Metanephros (tissue), 2 donors: ENCODE measurements at places on chromosomes 2 and 18. TPM values are rescaled to one million over a fixed set of nuclear protein-coding genes. Genes with fewer than 3 reads are reported as not detected.

The MCEE gene
- total RNA-seq, result 30.0 TPM

The VWA3B gene
- total RNA-seq, result 0.18 TPM

The CLEC4F gene
- total RNA-seq, result not detected

The LRRC30 gene
- total RNA-seq, result 6.4 TPM

The SCTR gene
- 3.7 TPM for total RNA-seq

The TYMS gene
- 42.2 TPM for total RNA-seq

The ATP6V1B1 gene
- total RNA-seq, result 73.2 TPM

The ANKRD30BL gene
- total RNA-seq, result 1.4 TPM

The ALLC gene
- total RNA-seq, result not detected

The CELF4 gene
- 4.3 TPM for total RNA-seq

The TMEM18 gene
- 28.3 TPM for total RNA-seq

The ASIC4 gene
- total RNA-seq, result 0.18 TPM

The REG1B gene
- total RNA-seq, result not detected

The DCDC2C gene
- total RNA-seq, result 0.93 TPM

The SFXN5 gene
- 25.7 TPM for total RNA-seq

The FLACC1 gene
- 3.5 TPM for total RNA-seq

The VWC2L gene
- 0.35 TPM for total RNA-seq

The GREB1 gene
- 18.3 TPM for total RNA-seq

The IL1F10 gene
- not detected for total RNA-seq

The CIDEA gene
- 0.64 TPM for total RNA-seq

The SCYGR4 gene
- not detected for total RNA-seq

The STK16 gene
- 24.2 TPM for total RNA-seq

The SPATA3 gene
- not detected for total RNA-seq
